AML-193 (cell line): ENCODE measurements at places on chromosomes 2 and 18.

DNA sequence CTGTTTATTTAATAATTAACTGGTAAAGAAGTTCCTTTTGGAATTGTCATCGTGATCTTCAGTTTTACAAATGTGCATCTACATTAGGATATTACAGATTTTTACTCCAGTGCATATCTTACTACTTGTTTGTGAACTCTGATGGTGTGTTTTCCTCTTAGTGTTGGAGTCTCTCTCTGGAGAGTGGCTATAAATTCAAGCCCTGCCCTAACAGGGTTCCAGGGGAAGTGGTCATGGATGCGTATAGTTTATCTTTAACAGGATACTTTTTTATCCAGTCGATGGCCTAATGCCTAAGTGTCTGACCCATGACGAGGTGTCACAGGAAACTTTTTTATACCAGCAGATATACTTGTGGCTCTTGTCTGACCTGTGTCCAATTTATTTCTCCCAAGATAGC is 75.4 kb downstream of the CHN1 start:
- DNase-seq, result no peak

- no peak for DNase-seq
Observed at GRCh38 chr2:2581331-2582159, 250.5 kb upstream of the MYT1L start.

DNA sequence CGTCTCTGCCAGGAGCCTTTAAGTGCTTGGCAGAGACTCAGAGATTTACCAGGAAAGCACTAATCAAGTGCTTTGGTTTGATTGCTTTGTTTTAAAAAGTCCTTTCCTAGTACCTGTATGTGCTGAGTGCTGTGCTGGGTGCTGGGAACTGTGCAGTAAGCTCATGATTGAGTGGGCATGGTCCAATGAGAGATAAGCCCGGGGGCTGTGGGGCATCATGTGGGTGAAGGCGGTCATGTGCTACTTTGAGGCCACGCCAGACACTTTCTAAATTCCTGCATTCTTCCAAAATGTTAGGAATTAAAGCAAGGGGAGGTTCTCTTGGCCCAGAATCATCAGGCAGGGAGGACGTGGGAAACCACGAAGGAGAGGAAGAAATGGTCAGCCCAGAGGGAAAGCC is 109.0 kb downstream of the ACAA2 start:
- DNase-seq, result no peak

- no peak for DNase-seq
Observed at GRCh38 chr2:74081030-74081762, 66.5 kb downstream of the BOLA3 start.

- DNase-seq, result no peak
Observed at GRCh38 chr2:96875498-96876268, 5.8 kb upstream of the SEMA4C start.

DNA sequence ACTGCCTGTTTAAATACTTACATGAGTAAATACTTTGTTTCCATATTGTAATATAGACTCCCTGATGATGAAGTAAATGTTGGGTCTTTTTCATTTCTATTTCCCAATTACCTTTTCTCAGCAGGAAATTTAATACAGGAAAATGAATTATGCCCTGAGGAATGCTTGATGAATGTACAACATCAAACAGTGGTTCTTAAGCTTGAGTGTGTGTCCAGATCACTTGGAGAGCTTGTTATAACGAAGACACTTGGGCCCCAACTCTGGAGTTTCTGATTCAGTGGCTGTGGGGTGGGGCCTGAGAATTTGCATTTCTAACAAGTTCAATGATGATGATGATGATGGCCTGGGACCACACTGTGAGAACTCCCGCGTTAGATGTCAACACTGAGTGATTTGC is 7.1 kb upstream of the ME2 start:
- DNase-seq, result no peak

GRCh38 chr2:172560721-172561120 is 4.8 kb downstream of the PDK1 start:
- DNase-seq, result no peak

GRCh38 chr2:923832-924601 is 26.6 kb upstream of the SNTG2 start:
- no peak for DNase-seq

DNA sequence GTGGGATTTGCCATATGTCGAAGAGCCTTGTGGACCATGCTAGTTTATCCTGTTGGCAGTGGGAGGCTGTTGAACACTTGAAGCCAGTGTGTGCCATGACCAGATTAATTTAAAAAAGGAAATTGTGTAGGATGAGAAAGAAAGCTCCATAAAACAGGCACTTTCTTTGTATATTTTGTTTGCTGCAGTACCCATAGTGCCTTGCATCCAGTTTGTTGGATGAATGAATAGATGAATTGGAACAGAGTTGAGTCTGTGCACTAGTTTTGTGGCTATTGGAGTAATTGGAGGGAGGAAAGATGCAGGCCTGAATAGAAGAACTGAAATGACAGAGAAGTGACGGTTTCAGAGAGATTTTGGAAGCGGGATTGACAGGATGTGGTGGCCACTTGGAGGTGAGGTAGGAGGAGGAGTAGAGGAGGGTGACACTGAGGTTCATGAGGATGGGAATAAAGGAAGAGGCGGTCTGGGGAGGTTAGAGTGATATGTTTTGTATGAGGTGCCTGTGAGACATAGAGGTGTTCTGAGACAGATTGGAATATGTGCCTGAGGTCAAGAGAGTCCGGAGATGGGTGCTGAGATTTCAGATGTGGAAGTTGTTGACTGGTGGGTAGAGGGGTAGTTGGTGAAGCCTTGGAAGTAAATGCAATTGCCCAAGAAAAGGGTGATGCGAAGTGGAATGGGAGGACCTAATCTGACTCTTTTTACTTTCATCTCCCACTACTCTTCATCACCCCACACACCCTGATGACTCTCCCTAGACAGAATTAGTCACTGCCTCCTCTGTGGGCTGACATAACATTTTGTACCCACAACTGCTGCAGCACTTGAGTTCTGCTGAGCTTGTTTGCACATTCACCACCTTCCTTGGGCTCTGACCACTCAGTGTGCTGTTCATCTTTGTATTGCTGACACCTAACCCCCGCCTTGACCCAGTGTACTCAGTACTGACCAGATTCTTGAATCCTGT is 5.1 kb downstream of the DGUOK start:
- no peak for DNase-seq

DNA sequence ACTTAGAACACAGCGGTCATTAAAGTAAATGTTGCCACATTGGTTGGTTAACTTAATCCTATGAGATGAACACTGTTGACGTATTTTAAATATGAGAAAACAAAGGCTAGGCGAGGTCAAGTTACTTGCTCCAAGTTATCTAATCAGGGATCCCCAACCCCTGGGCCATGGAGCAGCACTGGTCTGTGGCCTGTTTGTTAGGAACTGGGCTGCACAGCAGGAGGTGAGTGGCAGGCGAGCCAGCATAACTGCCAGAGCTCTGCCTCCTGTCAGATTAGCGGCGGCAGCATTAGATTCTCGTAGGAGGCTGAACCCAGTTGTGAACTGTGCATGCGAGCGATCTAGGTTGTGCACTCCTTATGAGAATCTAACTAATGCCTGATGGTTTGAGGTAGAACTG is 878.9 kb downstream of the CPS1 start:
- DNase-seq, result no peak

DNA sequence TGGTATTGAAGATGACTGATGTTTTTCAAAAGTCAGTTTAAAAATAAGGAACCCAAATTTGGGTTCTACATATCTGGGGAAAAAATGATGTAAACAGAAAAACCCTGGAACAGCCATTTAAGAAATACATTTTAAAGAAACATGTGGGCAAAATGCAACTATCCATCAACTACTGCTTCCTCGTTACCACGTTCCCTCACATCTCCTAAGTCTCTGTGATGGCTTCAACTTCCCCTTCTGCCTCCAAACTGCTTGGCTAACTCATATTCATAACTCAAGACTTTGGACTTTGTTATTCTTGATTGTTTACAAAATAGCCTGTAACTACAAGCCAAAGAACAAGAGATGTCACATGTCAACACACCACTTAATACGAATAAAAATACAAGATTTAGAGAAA is 116.3 kb downstream of the DYM start:
- DNase-seq, result peak; percentile 31

DNA sequence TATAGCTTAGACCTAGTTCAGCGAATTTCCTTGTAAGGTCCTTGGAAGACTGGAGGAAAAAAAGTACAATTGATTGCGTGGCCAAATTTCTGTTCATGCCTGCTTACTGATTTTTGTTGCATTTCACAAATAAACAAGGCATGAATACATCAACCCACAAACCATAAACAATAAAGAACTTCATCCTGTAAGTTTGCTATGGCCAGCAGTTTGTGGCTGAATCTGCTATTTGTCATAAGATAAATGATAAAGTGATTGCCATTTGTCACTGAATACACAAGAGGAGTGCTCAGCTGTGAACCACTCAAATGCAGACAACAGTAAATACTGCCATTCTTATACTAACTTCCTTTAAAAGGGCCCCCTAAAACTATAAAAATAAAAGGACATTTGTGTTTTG is 259.5 kb downstream of the CCDC178 start:
- no peak for DNase-seq

GRCh38 chr18:35458677-35459441 is 38.9 kb downstream of the INO80C start:
- DNase-seq, result no peak

DNA sequence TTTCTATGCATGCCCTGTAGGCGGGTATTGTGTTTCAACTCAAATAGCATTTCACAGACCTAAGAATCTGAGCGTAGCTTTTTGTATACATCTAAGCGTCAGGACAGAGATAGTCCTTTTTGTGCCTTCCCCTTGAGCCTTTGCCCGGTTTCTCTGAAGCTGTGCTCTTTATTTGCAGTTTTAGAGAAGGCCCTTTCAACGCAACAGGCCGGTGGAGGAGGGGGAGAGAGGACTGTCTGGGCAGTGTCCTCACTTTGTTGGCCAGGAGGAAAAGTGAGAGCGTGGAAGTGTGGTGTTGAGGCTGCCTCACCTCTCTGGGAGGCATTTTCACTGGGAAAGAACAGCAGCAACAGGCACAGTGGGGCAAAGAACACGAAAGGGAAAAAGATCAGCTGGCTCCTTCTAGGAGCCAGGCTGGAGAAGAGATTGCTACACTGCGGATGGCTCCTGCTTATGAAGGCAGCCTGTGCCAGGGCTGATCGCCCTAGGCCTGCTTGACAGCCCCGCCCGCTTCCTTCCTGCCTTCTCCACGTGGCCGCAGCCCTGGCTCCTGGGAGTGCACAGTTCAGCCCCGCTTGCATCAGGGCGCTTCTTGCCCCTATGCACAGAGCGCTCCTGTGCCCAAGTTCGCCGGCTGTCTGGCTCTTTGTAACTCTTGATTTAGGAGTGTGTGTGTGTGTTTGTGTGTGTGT is 195.6 kb upstream of the POU3F3 start:
- peak; percentile 79 for DNase-seq

- DNase-seq, result no peak
Observed at GRCh38 chr2:47388888-47389287, 14.1 kb upstream of the MSH2 start.

DNA sequence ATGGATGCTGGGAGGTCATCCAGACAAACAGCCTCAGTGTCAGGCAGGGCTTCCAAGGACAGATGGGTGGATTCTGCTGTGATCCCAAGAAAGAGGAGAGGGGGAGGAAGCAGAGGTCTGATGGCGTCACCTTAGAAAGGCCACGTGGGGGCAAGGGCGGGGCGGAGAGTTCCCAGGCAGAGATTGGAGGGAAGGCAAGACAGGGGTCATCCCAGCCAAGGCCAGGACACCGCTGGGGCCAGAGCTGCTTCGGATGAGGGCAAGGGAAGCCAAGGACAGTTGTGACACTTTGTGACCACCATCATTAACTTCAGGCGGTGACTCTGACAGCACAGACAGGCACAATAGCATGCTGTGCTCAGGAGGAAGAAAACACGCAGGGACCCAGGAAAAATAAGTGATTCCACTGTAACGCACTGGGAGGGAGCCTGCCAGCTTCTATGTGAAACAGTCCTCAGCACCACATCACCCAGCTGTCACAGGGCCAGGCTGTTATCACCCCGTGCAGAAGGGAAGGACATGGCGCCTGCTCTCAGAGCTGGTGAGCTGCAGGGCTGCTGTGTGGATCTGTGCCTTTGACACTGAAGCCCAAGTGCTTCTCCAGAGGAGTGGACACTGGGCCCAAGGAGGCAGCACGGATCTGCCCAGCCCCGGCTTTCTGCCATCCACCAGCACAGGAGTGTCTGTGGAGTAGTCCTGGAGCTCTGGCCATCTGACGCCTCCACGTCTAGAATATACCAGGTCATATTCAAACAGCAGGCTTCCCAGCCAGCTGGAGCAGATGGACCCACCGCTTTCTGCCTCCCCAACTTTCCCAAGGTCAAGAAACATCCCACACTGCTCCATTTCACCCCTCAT is 204.1 kb downstream of the NDUFA10 start:
- DNase-seq, result no peak

DNA sequence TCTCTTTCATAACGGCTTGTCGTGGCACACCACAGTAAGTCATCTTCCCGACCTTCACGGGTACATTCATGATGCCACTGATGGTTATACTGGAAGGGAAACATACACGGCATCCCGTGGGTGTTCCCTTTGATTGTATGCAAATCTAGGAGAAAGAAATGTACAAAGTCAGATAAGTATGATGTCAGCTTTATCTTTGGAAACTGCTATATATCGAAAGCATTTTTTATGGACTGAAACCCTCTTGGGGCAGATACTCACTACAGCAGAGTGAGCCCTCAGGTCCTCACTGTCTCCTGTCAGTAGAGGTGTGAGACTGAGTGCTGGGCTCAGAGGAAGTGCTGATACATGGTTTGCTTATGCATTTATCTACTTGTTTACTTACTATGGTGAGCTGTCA is 20.4 kb downstream of the PLA2R1 start:
- no peak for DNase-seq

- DNase-seq, result no peak
Observed at GRCh38 chr2:27715318-27716210, 51.9 kb downstream of the SLC4A1AP start.

- peak; percentile 7 for DNase-seq
Observed at GRCh38 chr2:54052825-54053718, 62.3 kb upstream of the ACYP2 start.

DNA sequence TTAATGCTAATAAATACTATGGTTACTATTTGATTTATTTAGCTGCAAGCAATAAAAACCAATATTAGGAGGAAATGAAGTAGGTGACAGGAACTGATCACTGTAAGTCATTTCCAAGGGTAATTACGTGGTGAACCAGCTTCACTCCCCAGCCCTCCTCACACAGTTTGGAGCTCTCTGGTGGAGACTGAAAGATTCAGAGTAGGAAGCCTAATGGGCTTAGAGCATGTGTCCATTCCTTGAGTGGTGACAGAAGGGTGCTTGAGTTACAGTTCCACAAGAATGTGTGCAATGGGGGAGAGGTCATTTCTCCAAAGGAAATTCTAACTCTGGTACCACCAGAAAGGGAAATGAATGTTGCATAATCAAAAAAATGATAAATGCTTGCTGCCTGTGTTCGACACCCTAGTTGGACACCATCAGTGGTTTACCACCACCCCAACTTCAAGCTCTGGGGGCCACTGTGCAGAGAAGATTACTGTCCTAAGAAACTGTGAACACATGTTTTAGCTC is 285.1 kb upstream of the MMADHC start:
- DNase-seq, result no peak

GRCh38 chr2:230957756-230958391 is 32.8 kb upstream of the GPR55 start:
- DNase-seq, result no peak
